ENCODE measurements at places on chromosomes 4 and X. TPM values are rescaled to one million over a fixed set of nuclear protein-coding genes. Genes with fewer than 3 reads are reported as not detected.

The AMOT gene
- total RNA-seq: 22.3 TPM

GRCh38 chr4:85250852-85251251 lies 224.1 kb upstream of the ARHGAP24 start:
- no peak for DNase-seq

The ZFYVE28 gene
- total RNA-seq: 31.9 TPM

The PLAC8 gene
- 955 TPM for total RNA-seq

DNA sequence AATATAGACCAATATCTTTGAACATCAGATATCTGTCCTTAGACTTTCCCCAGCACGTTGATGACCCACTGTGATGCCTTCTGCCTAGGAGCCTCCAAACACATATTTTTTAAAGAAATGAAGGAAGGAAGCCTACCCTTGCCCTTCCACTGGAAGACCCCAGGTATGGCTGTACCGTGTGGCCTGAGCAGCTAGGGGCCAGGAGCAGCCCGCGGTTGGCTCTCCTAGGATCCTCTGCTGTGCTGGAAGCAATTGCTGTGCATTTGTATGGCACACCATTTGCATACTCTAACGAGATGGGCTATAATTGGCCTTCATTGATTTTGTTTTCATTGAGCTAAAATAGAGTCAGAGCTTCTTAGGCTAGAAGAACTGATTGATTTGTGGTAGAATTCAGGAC lies 128.8 kb downstream of the GPAT3 start:
- no peak for DNase-seq

DNA sequence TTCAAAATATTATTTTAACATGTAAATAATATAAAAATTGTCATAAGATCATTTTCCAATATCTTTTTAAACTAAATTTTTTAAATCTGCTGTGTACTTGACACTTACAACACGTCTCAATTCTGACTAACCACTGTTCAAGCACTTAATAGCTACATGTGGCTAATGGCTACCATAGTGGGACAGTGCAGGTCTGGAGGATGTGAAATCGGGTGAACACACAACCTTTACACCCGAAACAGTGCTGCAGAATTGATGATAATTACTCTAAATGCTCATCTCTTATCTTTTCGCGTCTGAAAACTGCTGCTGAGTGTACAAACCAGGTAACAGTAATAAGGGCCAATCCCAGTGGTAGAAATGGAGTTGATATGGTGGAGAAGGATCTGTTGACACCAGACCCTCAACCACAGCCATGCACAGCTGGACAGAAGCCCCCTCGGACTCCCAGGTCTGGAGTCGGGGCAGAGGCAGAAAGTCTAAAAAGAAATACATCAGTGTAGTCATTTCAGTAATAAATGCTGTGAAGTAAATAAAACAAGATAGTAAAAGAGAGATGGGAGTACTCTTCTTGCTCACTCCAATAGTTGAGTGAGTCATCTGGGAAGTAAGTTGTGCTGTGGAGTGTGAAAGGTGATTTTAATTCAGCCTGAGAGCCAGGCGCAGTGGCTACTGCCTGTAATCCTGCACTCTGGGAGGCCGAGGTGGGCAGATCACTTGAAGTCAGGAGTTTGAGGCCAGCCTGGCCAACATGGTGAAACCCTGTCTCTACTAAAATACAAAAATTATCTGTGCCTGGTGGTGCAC lies 150.0 kb downstream of the CBR4 start:
- DNase-seq: no peak

DNA sequence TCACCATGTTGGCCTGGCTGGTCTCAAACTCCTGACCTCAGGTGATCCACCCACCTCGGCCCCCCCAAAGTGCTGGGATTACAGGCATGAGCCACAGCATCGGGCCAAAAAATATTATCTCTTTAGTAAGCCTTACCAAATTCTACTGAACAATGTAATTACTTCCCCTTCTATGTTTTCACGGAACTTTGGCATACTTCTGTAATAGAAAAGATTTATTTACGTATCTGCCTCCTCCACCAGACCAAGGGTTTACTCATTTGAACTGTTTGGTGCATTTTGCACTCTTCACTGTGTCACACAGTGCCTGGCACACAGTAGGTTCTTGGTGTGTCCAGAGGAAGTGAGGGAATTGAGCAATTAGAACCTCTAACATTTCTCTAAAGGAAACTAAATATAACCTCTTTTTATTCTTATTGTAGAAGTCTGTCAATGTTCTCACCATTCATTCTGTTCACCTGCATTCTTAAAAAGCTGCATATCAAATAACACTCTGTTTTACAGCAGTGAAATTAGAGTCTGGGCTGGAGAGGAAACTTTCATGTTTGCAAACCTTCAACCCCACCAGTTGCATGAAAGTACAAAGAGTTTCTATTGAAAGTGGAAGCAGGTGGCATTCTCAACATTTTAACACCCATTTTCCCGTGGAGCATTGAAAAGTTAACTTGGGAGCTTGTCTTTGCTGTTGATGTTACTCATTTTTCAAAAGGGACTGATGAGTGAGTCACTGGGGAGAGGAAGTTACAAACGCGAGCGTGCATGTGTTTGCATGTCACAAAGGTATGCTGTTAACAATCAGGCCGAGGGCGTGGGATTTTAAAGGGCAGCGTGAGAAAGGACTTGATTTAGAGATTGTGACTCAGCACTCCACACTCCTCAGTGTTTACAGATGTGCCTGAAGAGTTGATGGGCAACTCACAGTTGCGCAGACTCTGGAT lies 314.1 kb downstream of the STK32B start:
- DNase-seq: no peak

- DNase-seq: peak; percentile 16
These were observed 39.3 kb downstream of the RNF212 start for GRCh38 chr4:1074077-1074476.

DNA sequence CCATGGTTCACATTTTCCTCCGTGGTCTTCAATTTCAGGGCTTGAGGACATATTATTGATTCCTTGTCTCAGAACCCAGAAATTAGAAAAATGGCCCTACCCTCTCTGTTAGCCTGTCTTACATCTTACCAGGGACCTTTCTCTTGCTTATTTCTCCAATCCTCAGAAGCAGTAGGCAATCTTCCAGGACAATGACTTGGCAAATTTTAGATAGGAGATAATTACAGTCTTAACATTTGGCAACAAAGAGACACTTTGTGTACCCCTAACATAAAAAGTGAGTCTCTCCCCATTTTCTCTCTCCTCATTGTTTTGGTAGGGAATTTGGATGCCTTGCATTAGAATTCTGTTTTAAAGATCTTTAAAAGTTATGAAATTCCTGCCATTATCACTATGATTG lies 778.1 kb upstream of the SLIT2 start:
- DNase-seq: no peak

The GPAT3 gene
- total RNA-seq: 51.5 TPM

The FAM156B gene
- total RNA-seq: 12.6 TPM

GRCh38 chr4:163613383-163613782 lies 118.9 kb downstream of the TMA16 start:
- DNase-seq: no peak

The SH3RF1 gene
- total RNA-seq: 66.1 TPM

DNA sequence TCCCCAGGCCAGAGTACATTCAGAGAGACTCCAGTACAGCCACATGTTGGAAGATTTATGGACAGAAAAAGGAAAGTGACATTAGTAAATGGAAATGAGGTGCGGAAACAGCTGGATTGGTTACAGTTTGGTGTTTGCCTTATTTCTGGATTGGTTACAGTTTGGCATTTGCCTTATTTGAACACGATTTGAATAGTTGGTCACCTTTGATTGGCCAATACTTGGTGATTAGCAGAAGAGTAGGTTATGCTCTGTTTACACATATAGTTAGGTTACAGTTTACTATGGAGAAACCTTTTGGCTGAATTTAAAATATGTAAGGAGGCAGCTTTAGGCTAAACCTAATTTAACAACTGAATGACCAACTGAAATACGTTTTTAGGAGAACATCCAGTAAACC lies 173.7 kb downstream of the AASDH start:
- no peak for DNase-seq

The S100P gene
- 390 TPM for total RNA-seq

DNA sequence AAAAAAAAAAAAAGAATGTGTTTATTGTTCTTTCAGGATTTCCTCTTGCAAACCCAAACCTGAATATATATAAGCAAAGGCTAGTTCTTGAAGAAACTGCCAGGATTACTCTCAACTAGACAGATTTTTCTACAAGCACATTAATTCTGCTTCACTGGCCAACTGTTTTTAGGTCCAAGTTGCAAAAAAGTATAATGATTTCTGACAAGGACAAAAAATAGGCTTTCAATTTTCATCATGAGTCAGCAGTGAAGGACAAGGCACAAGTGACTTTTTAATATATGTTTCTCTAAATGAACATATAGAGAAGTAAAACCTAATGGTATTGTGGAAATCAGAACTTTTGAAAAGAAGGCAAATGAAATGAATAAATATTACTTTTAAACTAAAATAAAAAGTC lies 73.7 kb downstream of the ELOVL6 start:
- DNase-seq: no peak

DNA sequence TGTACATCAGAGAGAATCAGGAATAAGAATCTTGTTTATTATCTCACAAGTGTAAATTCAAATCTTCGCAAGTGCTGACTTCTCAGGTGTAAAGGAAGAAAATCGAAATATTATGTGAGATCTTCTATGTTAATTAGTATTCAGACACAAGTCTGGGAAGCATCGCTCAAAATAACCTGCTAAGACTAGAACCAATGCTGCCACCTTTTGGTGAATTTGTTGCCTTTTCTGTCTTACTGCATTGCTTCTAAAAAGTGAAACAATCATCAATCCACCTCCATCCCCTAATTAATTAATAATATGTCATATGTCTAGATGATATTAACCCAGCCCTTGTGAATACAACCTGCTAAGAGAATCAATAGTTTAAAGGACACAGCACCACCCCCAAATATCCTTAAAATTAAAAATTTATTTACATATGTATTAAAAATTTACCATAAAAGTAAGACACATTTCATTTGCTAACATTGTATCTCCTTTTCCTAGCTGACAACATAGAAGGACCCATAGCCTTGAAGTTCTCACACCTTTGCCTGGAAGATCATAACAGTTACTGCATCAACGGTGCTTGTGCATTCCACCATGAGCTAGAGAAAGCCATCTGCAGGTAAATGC lies 3.5 kb downstream of the EPGN start:
- no peak for DNase-seq

DNA sequence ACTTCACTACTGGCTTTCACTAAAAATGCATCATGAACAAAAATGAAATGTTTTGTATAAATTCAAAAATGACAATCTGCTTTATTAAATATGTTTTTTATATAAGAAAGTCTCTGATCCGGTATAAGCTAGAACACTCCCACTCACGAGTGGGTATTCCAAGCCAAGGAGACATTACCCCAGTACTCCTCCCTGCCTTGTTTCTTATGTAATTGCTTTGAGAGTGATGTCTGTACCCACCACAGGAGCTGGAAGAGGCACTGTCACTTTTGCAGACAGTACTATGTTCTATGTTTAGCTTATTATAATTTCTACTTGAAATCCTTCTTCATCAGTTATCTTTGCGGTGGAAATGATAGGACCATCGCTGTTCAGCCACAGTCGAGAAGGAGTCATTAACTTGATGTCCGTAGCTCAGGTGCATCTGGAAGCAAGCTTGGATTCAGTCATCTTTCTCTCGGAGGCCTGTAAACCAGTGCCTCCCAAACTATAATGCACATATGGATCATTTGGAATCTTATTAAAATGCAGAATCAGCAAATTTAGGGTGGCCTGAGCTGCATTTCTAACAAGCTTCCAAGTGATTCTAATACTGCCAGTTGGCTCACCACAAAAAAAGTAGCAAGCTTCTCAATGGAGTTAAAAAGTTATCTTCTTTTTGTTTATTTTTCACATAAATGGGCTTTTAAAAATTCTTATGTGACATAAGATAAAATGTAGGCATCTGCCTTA lies 396.4 kb downstream of the GRIA2 start:
- DNase-seq: no peak

Measured in left colon (tissue), 2 donors.